ENCODE measurements at places on chromosomes 1 and 21.
A peak's percentile ranks its signal among the peaks of the same experiment; 100 is the strongest.

- DNase-seq = no peak
Observed at GRCh38 chr1:27520651-27521050, 30.7 kb upstream of the WASF2 start.

GRCh38 chr1:63408331-63408730, 40.9 kb downstream of the ALG6 start:
- no peak for DNase-seq

DNA sequence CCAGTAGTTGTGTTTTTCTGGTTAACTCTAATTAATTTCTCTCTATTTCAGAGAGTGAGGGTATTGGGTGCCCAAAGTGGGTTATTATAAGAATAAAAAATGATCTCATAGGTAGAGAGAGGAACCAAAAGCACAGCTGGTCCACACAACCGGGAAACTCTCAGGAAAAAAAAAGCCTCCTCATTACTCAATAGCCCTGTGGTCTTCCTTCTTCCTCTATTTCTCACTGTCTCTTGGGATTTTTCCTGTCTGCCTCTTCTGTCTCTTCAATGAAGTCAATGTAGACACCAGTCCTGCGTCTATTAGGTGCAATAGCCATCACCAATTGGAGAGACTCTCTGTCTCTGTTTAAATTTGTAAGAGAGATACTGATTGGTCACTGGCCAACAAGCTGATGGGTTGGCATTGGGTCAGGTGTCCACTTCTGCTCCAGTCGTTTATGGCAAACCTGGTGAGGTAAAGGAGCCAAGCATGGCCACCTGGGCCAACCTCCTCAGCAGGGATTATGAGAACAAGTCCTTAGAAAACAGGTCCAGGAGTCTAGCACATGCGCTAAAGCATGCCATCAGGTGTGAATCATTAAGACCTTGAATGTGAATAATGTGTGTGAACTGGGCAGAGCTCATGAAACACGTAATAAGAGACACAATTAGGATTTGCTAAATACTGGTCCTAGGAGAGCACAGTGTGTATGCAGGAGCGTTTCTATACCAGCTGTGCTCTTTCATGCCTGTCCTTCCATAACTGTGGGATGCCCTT, 443.0 kb upstream of the RUNX1 start:
- no peak for DNase-seq

- DNase-seq = no peak
Observed at GRCh38 chr1:240797050-240797449, 185.1 kb upstream of the GREM2 start.

GRCh38 chr1:100799954-100800612, 80.5 kb downstream of the VCAM1 start:
- DNase-seq = no peak

DNA sequence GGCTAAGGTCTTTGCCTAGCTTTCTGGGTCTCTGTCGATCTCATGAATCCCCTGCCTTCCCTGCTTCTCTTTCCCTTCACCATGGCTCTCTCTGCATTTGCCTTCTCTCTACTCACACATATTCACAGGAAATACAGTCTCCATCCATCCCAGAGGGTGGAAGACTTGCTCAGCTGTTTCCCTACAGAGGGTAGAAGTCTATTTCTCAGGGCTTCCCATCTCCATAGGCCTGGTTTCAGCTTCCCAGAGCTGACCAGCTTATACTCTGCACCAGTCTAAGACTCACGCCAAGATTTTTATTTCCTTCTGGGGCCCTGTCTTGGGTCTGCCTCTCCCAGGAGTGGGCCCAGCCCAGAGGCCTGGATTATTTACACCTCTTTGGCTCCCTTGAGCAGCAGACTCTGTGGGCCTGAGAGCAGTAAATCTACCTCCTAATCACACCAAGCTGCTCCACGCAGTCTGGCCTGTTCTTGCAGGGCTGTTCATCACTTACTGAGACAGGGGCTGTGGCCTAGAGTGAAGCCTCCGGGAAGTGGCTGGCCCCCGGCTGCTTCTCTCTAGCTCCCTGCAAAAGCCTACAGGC, 102.5 kb downstream of the PLXNA2 start:
- no peak for DNase-seq

DNA sequence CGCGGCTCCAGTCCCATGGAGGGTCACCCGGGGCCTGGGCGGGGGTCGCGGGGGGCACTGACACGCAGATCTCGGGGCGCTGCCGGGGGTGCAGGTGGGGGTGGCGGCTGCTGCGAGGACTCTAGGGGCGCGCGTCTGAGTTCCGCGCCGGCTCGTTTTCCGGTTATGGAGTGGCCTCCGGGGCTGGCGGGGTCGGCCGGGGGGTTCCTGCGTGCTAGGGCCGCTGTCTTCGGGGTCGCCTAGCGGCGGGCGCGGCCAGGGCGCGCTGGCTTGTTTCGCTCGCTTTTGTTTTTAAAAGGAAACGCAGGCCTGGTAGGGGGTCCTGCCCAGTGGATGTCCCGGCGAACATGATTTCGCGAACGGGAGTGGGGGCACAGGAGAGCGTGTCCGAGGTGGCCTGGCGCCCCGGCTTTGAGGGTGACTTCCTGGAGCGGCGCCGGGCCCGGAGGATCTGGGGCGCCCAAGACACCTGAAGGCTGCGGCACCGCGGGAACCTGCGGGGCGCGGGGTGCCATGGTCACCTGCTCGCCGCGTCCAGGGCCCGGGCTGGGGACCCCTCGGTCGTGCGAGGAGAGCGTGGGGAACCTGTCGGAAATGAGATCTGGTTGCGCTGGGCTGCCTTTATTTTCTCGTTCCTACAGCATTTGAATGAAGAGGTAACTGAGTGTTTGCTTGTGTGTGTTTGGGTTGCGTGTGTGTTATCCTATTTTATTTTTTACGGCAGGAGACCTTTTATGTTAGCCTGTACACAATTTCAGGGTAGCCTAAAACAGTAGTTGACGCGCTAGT, 618 bp downstream of the ETS2 start:
- DNase-seq = peak; percentile 41

GRCh38 chr1:102282955-102283354, 286.2 kb upstream of the OLFM3 start:
- DNase-seq = no peak

DNA sequence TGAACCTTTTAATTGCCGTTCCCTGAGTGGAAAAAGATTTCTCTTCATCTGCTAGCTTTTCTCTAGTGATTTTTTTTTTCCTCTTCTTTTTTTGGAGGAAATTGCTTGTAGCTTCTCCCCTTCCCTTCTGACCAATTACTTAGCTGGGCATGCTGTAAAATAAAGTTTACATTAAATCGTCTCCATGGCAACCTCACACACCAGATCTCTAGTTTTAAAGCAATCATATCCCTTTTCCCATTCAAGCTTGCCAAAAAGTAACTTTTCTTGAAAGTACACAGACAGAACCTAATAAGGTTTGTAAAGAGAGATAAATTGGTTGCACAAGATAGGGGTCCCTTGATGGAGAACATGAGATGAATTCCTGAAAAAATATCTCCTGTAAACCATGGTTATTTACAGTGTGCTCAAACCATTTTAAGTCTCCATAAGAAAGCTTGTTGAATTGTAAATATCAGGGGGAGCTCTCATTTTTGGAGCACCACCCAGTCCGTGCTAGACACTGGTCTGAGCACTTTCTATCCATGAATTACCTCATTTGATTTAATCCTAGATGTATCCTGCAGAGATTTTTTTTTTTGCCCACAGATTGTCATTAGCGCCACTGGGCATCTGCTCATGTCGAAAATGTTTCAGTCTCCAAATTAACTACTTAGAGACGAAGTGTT, 32.6 kb upstream of the HTR1D start:
- no peak for DNase-seq

DNA sequence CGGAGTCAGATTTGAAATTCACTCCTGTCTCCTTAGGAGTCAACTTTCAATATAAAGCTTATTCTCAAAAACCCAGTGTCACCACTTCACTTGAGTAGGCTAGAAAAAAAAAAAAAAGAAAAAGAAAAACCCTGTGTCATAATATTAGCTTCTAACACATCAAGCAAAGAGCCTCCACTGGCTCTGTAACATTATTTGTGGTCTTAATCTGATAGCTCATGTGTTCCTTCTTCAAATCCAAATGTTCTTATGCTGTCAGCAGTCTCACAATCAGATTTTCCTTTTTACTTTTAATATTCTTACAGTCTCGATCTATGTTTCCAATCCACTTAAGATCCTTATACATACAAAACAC, 26.1 kb upstream of the PSMG1 start:
- DNase-seq = no peak

- DNase-seq = no peak
Observed at GRCh38 chr21:14480411-14481031, 65.6 kb downstream of the SAMSN1 start.
